Activated T-helper 2 cell treated with anti-CD3 and anti-CD28 coated beads, Interferon-gamma antibody, Interleukin-2, Interleukin-4, amounts not matched to agents 10 μg/mL and 5 μg/mL and 100 μg/mL, durations not matched to agents 14 hours and 24 hours and 36 hours (primary cell): ENCODE measurements at places on chromosomes 16 and 17.

DNA sequence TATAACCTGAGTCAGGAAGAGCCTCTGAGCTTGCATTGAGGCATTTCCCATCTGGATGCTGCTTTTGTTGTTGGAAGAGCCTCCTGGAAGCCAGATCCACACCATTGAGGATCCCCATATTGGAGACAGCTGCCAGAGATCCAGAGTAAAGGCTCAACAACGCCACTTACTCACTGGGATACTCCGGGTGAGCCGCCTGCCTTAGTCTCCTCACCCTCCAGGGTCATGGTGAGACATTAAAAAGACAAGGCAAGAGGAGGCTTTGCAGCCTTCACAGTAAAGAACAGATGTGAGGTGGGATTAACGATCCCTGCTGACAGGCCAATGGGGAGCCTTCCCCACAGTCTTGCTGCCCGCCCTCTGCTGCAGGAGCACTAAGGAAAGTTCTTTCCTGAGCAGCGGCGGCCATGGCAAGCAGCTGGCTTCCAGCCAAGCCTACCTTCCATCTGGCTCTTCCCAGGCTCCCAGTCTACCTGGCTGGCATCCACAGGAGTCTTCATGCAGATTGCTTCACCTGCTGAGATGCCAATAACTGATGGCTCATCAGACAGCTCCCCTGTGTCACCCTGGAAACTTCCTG is 198.5 kb downstream of the CYLD start:
- H3K36me3 ChIP-seq = no peaks in the 10 kb centered on the region
- no peak overlapping the region for H3K27ac ChIP-seq
- no peak overlapping the region for H3K4me3 ChIP-seq
- H3K27me3 ChIP-seq = no peaks in the 10 kb centered on the region
- H3K4me1 ChIP-seq = no peaks in the 10 kb centered on the region

DNA sequence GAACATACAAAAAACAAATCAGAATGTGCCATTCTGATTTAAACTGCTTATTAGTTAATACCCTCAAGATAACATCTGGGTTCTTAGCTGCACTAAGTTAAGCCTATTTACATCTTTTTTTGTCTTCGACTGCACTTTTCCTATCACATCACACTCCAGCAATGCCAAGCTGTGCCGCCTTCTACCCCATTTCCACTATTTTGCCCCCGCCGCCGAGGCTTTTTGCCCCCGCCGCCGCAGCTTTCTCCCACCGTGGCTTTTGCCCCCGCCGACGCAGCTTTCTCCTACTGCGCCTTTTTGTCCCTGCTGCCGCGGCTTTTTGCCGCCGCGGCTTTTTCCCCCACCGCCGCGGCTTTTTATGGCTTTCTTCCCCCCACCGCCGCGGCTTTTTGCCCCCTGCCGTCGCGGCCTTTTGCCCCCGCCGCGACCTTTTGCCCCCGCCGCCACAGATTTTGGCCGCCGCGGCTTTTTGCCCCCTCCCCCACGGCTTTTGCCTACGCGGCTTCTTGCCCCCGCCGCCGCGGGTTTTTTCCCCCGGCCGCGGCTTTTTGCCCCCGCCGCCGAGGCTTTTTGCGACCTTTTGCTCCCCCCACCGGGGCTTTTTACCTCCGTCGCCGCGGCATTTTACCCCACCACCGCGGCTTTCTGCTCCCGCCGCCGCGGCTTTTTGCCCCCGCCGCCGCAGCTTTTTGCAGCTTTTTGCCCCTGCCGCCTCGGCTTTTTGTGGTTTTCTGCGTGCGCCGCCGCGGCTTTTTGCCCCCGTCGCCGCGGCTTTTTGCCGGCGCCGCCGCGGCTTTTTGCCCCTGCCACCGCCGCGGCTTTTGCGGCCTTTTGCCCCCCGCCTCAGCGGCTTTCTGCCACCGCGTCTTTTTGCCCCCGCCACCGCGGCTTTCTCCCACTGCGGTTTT is 331.4 kb upstream of the WSB1 start:
- no peak overlapping the region for H3K27ac ChIP-seq
- H3K36me3 ChIP-seq = no peaks in the 10 kb centered on the region
- DNase-seq = no peak
- no peak overlapping the region for H3K4me3 ChIP-seq
- no peaks in the 10 kb centered on the region for H3K4me1 ChIP-seq

DNA sequence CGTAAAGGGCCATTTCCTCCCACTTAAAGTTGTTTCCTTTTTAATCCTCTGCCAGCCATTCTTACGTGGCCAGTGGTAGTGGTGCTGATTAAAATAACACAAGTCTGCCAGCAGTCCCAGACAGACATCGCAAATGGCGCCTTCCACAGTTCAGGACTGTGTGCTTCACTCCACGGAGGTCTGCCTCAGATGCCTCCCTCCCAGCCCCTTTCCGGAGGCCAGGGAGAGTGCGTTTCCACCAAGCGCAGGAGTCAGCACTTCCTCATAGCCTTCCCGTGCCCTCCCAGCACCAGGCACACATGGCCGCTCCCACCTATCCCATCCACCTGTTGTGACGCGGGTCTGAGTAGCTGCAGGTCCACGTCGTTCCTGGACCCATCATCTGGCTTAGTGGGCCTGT is 205.6 kb downstream of the RPTOR start:
- H3K27ac ChIP-seq = peak overlapping the region; percentile 31
- no peak overlapping the region for H3K4me3 ChIP-seq
- H3K36me3 ChIP-seq = peaks cover 36% of the 10 kb centered on the region
- DNase-seq = no peak
- peaks cover 46% of the 10 kb centered on the region for H3K4me1 ChIP-seq

DNA sequence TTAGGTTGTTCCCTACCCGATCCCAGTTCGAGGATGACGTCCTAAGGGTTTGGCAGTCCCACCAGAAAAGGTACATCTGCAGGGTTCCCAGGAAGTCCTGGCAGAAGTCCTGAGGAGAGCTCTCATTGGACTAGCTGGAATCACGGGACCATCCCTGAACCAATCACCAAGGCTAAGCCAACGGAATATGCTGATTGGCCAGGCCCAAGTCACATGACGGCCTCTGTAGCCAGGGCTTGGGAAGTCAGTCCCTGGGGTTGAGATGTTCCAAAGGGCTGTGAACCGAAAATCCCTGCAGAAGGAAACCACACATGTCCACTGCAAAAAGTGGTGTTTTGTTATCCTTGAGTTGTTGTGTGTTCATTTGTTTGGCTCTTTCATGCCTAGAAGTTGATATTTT is 68.2 kb upstream of the ZNF423 start:
- no peaks in the 10 kb centered on the region for H3K4me1 ChIP-seq
- no peak overlapping the region for H3K4me3 ChIP-seq
- no peak for DNase-seq
- H3K27me3 ChIP-seq = peaks cover 2% of the 10 kb centered on the region
- H3K27ac ChIP-seq = no peak overlapping the region
- H3K36me3 ChIP-seq = no peaks in the 10 kb centered on the region

GRCh38 chr17:3773511-3773910 is 27.5 kb downstream of the ITGAE start:
- peaks cover 2% of the 10 kb centered on the region for H3K27me3 ChIP-seq
- no peak overlapping the region for H3K27ac ChIP-seq
- no peak overlapping the region for H3K4me3 ChIP-seq
- H3K36me3 ChIP-seq = no peaks in the 10 kb centered on the region

DNA sequence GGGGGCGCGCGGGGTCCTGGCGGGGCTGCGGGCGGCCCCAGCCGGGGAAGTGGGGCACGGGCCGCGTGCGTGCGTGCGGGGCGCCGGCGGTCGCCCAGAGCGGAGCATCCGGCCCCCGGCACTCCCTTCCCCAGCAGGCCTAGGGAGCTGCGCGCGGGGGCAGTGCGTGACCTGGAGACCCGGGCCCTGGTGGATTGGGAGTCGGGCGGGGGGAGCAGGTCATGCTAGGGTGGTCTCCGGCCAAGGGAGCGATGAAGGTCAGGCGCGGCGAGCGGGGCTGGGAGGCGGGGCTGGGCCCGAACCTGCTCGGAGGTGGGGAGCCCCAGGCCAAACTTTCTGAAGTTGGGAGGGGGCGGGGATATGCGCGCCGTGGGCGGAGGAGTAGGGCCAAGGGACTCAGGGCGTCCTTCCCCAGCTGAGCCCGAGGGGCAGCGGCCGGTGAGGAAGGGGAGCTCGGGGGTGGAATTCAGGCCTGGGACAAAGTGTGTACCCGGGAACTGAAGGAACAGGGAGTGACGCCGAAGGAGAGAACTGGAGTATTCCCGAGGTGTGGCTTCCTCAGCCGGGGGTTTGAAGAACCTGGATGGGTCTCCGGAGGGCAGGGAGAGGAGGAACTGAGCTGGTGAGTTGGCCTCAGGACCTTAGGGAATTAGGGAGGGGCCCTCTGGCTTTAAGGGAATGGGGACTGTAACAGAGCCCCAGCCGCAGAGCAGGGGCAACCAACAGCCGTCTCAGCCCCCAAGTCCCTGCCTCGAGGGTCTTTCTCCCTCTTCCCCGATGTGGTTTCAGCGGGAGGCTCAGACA is 589 bp downstream of the XYLT2 start:
- peaks cover 36% of the 10 kb centered on the region for H3K4me1 ChIP-seq
- peaks cover 40% of the 10 kb centered on the region for H3K36me3 ChIP-seq
- peak overlapping the region; percentile 81 for H3K27ac ChIP-seq

DNA sequence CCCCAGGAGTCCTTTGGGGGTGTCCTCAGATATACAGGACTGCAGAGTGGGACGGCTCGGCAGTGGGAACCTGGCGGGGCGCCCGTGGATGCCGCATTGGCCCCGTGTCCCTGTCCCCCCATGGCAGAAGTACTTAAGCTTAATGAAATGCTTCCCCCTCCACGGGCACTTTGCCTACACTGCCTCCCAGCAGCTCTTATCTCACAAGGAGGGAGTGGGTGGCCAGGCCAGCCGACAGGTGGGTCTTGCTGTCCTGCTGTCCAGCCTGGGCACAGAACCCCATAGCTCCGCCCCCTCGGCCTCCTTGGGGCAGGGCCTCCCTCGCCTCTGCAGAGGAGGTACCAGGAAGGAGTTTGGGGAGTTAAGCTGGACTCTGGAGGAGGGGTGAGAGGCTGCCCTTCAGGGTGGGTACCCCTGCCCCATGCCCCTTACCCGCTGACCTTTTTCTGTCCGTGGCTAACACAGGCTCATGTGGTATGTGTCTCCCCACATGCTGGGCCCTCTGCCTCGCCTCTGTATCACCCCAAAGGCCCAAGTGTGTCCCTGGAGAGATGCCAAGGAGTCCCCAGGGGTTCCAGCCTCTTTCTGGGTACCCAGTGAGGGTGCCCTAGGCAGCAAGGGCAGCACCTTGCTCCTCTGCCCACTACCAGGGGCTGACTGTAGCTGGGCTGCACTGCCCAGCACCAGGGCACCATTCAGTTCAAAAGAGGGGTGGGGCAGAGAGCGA is 8.7 kb downstream of the THRA start:
- no peak for DNase-seq
- H3K27me3 ChIP-seq = no peaks in the 10 kb centered on the region
- H3K27ac ChIP-seq = no peak overlapping the region
- H3K4me1 ChIP-seq = peaks cover 32% of the 10 kb centered on the region
- H3K4me3 ChIP-seq = no peak overlapping the region
- no peaks in the 10 kb centered on the region for H3K36me3 ChIP-seq

- no peaks in the 10 kb centered on the region for H3K4me1 ChIP-seq
- DNase-seq = no peak
- H3K27ac ChIP-seq = no peak overlapping the region
- no peaks in the 10 kb centered on the region for H3K27me3 ChIP-seq
These were observed 205.0 kb upstream of the CACNG3 start for GRCh38 chr16:24051125-24051524.

DNA sequence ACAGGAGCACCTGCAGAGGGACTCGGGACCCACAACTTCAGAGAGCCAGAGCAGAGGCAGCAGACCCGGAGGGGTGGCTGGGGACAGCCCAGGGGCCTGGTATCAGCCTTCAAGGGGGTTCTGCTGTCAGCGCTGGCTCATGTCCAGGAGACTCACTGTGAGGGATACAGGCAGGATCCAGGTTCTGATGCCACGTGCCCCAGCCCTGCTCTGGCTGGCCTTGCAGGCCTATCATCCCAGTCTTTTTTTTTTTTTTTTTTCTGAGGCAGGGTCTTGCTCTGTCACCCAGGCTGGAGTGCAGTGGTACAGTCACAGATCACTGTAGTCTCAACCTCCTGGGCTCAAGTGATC is 9.0 kb upstream of the MTSS2 start:
- H3K27ac ChIP-seq = no peak overlapping the region
- DNase-seq = no peak
- no peak overlapping the region for H3K4me3 ChIP-seq
- peaks cover 12% of the 10 kb centered on the region for H3K4me1 ChIP-seq
- H3K36me3 ChIP-seq = no peaks in the 10 kb centered on the region

- H3K4me1 ChIP-seq = peaks cover 7% of the 10 kb centered on the region
- H3K36me3 ChIP-seq = no peaks in the 10 kb centered on the region
- no peak overlapping the region for H3K4me3 ChIP-seq
- H3K27ac ChIP-seq = no peak overlapping the region
- DNase-seq = no peak
These were observed 38.5 kb downstream of the OTOA start for GRCh38 chr16:21702276-21702675.

- no peak overlapping the region for H3K4me3 ChIP-seq
- DNase-seq = no peak
- no peaks in the 10 kb centered on the region for H3K4me1 ChIP-seq
- no peak overlapping the region for H3K27ac ChIP-seq
- H3K27me3 ChIP-seq = no peaks in the 10 kb centered on the region
These were observed 19.8 kb upstream of the TEKT3 start for GRCh38 chr17:15361151-15361550.

GRCh38 chr17:57486882-57487301 is 230.6 kb downstream of the MSI2 start:
- H3K4me3 ChIP-seq = no peak overlapping the region
- H3K4me1 ChIP-seq = peaks cover 38% of the 10 kb centered on the region
- DNase-seq = no peak
- no peaks in the 10 kb centered on the region for H3K27me3 ChIP-seq

DNA sequence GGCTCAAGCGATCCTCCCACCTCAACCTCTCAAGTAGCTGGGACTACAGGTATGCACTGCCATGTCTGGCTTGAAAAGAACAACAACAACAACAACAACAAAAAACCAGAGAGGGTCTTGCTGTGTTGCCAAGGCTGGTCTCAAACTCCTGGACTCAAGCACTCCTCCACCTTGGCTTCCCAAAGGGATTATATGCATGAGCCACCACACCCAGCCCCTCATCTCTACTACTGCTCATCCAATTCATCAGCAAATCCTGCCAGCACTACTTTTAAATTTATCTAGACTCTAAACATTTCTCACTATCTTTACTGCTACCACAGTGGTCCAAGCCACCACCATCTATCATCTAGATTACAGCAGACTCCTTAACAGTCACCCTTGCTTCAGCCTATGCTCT is 109.6 kb downstream of the BRIP1 start:
- H3K36me3 ChIP-seq = peaks cover 42% of the 10 kb centered on the region
- H3K4me1 ChIP-seq = peaks cover 32% of the 10 kb centered on the region
- H3K27me3 ChIP-seq = no peaks in the 10 kb centered on the region
- no peak for DNase-seq

- peak; percentile 45 for DNase-seq
- H3K36me3 ChIP-seq = peaks cover 65% of the 10 kb centered on the region
- H3K27ac ChIP-seq = peak overlapping the region; percentile 50
- H3K4me3 ChIP-seq = peak overlapping the region; percentile 38
These were observed 53.1 kb downstream of the CFDP1 start for GRCh38 chr16:75379911-75380847.
